ENCODE measurements at places on chromosomes 6 and 20.
A peak's percentile ranks its signal among the peaks of the same experiment; 100 is the strongest.

DNA sequence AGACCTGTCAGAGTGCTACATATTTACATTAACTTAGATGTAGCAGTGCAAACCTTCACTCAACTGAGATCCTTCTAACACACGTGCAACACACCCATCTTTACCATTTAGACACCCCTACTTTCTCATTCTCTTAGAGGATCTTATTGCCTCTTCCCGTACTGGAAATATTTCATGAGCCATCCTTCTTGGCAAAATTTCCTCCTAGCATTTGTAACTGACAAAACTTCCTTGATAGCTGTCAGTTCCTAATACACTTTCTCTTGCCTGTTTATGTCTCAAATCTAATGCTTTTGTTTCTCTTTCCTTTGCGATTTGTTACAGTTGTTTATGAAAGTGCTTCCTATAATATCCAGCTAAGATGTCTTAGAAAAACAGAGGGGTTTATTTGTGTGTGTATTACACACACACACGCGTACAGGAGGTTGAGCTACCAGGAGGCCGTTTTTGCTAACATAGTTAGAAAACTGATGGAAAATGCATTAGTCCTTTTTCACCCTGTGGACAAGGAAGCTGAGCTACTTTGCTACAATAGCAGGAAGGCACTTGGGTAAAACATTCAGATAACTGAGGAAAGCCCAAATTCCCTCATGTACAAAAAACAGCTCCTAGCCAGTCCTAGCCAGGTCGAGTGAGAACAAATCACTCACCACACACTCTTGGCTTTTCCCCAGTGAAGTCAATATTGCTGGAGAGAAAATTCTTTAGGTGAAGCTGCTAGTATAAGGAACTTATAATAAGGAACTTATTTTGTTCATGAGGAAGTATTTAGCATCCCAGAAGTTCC, 153.6 kb downstream of the NFATC2 start:
- DNase-seq, result no peak

GRCh38 chr6:64280569-64280968, 645.0 kb downstream of the PHF3 start:
- peak; percentile 48 for DNase-seq

GRCh38 chr6:31597006-31597405, 4.2 kb upstream of the NCR3 start:
- DNase-seq, result peak; percentile 50

DNA sequence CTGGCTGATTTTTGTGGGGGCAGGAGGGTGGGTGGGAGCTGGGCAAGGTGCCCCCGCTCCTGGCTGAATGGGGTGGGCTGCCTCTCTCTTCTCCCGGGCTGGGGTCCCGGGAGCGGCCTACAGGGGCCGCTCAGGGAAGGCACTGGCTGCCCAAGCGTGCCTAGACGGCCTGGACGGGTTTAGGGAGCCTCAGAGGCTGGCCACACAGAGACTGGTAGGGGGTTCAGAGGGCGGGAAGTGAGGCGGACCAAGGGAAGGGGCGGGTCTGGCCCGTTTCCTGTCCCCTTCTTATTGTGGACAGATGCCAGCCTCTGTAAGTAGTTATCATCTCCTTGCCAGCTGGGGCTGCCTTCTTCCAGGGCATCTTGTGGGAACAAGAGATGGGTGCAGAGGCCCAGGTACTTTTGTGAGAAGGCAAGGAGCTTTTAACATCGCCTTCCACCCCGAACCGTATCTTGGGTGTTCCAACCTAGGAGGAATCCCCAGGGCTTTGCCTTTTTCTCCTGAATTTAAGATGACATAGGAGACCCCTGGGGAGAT, 437 bp downstream of the CD40 start:
- DNase-seq, result no peak

GRCh38 chr6:117034971-117035370, 157.9 kb downstream of the RFX6 start:
- DNase-seq, result no peak

DNA sequence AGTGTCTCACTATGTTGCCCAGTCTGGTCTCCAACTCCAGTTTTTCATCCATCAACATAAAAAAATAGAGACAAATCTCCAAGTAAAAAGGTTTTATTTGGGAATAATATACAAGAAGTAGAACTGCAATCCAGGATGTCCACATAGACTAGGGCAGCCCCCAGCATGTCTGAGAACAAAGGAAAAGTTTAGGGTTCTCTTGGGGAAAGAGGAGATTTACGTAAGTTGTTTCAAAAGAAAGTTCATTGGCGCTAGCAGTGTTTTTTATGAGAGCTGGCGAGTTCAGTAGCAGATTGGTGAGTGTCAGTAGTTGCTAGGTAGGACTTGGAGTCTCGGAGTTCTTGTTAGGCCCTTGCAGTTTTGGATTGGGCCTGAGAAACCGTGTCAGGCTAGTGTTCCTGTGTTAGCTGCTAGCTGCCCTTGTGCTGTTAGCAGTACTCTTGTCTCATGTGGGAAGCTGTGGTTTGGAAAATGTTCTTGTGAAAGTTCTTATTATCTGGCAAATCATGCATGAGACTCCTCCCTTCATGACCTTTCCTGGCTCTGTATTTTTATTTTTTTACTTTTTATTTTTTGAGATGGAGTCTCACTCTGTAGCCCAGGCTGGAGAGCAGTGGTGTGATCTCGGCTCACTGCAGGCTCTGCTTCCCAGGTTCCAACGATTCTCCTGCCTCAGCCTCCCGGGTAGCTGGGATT, 24.7 kb downstream of the TTLL9 start:
- DNase-seq, result no peak

DNA sequence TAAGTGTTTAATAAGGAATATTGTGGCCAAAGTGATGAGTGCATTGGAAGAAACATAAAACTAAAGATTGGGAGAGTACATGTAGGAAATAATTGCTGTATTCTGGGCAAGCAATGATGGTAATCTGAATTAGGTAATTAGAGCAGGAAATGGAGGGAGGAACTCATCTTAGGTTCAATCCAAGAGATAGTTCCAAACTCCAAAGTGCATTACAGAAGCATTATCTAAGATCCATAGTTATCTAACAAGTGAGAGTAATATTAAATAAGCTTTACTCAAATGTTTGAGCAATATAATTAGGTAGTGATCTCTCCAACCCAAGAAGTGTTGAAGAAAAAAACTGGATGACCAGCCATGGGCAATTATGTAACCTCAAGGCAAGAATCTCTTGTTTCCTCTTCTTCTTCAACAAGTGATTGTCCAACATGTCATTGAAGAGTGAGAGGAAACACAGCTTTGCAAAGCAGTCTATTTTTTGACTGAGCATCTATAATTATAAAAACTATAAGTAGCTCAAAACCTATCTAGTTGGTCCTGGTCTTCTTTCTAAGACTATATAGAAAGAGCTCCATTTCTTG, 181.2 kb upstream of the TNFAIP3 start:
- no peak for DNase-seq

DNA sequence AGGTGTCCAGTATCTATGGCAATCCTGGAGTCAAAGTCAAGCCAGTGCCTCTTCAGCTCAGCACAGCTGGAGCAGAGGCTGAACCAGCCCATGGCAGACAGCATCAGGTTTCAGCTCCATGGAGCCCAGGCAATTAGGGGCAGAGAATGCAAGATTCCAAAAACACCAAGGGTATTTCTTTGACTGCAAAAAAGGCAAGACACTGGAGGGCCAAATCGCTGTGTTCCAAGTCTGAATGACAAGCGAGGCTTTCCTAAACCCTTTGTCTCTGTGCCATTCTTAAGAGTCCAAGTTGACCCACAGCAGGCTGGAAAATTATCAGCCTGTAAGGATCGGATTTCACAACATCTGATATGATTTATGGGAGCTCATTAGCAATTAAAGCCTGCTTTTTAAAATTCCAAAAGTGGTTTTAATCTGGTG, 49.7 kb upstream of the TGM3 start:
- DNase-seq, result no peak

DNA sequence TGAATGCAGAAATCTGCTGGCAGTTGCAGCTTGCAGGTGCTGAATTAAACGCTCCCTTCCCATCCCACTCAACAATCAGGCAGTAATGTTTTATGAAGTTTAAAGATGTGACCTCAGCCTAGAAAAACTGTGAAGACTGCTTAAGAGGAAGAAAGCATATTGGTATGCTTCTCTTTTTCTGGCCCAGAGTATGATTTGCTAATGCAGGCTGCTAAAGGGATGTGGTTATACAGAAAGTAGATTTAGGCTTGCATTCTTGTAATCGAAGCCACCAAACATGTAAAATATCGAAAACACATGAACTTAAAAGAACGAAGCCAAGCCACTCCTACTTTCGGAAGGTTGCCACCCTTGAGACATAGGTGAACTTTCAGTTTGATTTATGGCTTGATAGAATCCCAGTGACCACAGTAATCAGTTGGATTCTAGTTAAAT, 40.7 kb downstream of the MAP3K5 start:
- no peak for DNase-seq

DNA sequence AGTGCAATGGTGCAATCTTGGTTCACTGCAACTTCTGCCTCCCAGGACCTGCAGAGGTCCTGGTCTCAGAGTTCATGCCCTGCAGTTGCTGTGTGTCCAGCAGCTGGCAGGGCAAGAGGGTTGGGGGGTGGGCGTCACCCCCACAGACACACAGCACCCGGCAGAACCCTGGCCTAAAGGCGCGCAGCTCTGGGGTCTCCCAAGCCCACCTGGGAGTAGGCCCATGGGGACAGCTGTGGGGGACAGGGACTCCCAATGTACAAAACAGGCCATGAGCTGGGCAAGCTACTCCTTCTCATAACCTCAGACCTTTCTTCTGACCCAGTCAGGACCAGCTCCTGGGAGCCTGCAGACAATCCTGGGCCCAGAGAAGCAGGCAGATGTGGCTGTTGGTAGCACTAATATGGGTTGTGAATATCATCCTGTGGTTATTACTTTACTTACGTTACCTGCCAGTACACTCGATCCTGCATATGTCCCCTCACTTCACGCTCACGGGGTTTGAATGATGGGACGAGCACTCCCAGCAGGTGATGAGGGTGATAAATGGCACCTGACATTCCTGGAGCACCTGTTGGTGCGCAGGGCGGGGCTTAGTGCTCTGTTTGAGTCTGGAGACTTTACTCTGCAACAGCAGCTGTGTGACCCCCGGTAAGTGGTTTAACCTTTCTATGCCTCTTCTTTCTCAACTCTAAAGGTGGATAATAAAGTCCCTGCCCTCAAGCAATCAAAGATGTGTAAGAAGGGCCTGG, 39.9 kb upstream of the SULF2 start:
- DNase-seq, result no peak

DNA sequence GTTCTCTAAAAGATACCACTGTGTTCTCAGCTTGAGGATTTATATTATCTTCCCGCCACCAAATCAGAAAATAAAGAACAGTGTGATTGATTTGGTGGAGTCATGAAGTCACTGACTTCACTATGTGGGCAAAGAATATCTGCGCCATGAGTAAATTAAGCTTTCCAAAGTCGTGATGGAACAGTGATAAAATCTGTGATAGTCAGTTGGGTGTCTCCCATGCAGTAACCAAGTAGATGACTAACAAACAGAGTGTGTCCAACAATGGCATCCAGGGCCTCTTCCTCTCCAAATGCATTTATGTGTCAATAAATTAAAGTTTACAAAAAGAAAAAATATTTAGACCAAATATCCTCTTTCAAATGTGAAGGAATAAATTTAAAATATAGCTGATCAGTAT, 87.0 kb upstream of the DST start:
- DNase-seq, result no peak

- DNase-seq, result no peak
Measured at GRCh38 chr6:133774356-133774755, 114.6 kb upstream of the TCF21 start.

- DNase-seq, result no peak
Measured at GRCh38 chr6:157614026-157614568, 208.9 kb upstream of the SNX9 start.

GRCh38 chr6:145842693-145843546, 28.3 kb upstream of the FBXO30 start:
- DNase-seq, result no peak

GRCh38 chr6:151075527-151075926, 164.2 kb upstream of the AKAP12 start:
- DNase-seq, result no peak

DNA sequence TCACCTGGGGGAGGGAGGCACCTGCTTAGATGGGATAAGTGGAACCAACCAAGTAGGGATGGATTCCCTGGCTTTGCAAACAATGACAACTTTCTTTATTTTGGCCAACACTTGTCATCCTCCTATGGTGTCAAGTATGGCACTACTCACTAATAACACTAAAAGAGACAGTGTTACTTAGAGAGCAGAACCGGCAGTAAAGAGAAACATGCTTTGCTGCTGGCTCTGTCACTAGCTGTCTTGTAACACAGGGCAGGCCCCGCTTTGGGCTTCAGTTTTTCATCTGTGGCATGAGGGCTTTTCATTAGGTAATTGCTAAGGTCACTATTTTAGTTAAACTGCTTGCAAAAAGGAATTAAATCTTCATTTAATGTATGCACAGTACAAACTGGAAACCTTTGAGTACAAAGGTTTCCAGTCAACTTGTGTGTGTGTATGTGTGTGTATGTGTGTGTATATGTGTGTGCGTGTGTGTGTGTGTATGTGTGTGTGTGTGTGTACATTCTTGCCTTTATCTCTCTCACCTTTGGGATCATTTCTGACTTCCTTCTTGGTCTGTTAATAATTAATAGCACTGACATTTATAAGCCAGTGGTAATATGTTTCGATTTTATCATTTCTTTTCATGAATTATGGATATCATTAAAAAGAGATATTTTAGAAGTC, 64.7 kb downstream of the BTBD3 start:
- DNase-seq, result no peak

- no peak for DNase-seq
Measured at GRCh38 chr6:10532392-10532791, 11.2 kb downstream of the GCNT2 start.

GRCh38 chr20:63342561-63343459, 18.3 kb downstream of the CHRNA4 start:
- no peak for DNase-seq

GRCh38 chr20:60658681-60659080, 593.4 kb upstream of the CDH4 start:
- peak; percentile 36 for DNase-seq

GRCh38 chr6:159002432-159003155, 2.6 kb upstream of the RSPH3 start:
- no peak for DNase-seq

- DNase-seq, result peak; percentile 8
Measured at GRCh38 chr6:79536585-79536953, 661 bp downstream of the LCA5 start.

GRCh38 chr6:34462551-34462971, 3.3 kb upstream of the PACSIN1 start:
- DNase-seq, result peak; percentile 98

All from WERI-Rb-1 (cell line).